ENCODE measurements at places on chromosomes 12 and 14.

DNA sequence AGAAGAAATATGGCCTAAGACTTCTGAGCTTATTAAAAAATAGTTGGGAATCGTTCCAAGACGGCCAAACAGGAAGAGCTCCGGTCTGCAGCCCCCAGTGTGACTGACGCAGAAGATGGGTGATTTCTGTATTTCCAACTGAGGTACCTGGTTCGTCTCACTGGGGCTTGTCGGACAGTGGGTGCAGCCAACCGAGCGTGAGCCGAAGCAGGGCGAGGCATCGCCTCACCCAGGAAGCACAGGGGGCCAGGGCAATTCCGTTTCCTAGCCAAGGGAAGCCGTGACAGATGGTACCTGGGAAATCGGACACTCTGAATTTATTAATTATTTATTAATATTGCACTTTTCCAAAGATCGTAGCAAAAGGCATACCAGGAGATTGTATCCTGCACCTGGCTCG lies 857.8 kb downstream of the C12orf50 start:
- DNase-seq = no peak

GRCh38 chr12:131599190-131600159 lies 111.4 kb upstream of the SFSWAP start:
- no peak for DNase-seq

DNA sequence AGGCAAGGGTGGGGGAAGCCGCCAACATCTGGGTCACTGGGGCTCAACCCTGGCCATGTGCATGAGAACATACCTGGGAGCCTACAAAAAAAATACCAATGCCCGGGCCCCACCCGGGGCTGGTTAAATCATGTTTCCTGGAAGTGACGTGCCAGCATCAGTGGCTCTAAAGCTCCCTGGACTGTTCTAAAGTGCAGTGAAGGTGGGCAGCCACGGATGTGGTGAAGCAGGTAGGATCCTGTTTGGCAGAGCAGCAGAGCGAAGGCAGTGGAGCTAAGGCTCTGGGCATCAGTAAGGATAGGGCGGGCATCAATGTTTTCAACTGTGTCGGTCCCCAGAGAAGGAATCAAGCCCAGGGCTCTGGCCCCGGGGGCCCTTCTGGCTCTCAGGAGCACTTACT lies 525 bp upstream of the GPR68 start:
- peak; percentile 71 for DNase-seq

GRCh38 chr12:93127582-93128331 lies 198.7 kb upstream of the EEA1 start:
- no peak for DNase-seq

DNA sequence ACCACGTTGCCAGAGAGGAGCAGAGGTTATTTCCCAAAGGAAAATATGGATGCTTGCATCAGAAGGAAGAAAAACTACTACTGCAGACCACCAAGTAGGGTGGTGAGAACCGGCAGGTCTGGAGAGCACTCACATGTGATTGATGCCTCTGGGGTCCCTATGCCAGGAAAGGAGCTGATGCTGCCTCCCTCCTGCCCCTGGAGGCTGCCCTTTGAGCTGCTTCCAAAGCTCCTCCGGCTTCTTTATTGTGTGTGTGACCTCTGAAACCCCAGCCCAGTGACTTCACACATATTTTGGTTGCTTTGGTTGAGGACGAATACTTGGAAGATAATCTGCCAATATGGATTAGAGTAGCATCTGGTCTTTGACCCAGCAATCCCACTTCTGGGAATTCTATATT lies 133.4 kb downstream of the AACS start:
- DNase-seq = no peak

- DNase-seq = no peak
Measured at GRCh38 chr12:56714431-56714929, 10.6 kb downstream of the NACA start.

- DNase-seq = no peak
Measured at GRCh38 chr12:64916411-64917261, 92.2 kb downstream of the TBC1D30 start.

DNA sequence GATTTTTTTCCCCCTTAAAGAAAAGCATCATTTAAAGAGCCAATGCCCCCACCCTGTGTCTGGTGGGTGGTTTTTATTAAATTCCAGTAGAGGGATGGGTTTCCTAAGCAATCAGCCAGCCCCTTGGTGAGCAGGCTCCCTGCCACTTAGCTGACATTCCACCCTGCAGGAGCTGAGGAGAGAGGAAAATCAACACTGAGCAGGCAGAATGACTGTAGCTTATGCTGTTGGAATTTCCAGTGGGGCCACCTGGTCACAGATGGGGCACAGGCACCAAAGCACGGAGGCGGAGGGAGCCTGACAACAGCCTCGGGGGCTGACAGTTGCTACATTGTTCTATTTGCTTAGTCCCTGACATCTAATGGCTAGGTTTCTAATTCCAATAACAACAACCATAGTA lies 127.7 kb downstream of the TMEM30B start:
- DNase-seq = no peak

- no peak for DNase-seq
Measured at GRCh38 chr14:74616996-74617700, 5.1 kb upstream of the LTBP2 start.

- DNase-seq = no peak
Measured at GRCh38 chr12:114834621-114835020, 150.6 kb upstream of the TBX3 start.

DNA sequence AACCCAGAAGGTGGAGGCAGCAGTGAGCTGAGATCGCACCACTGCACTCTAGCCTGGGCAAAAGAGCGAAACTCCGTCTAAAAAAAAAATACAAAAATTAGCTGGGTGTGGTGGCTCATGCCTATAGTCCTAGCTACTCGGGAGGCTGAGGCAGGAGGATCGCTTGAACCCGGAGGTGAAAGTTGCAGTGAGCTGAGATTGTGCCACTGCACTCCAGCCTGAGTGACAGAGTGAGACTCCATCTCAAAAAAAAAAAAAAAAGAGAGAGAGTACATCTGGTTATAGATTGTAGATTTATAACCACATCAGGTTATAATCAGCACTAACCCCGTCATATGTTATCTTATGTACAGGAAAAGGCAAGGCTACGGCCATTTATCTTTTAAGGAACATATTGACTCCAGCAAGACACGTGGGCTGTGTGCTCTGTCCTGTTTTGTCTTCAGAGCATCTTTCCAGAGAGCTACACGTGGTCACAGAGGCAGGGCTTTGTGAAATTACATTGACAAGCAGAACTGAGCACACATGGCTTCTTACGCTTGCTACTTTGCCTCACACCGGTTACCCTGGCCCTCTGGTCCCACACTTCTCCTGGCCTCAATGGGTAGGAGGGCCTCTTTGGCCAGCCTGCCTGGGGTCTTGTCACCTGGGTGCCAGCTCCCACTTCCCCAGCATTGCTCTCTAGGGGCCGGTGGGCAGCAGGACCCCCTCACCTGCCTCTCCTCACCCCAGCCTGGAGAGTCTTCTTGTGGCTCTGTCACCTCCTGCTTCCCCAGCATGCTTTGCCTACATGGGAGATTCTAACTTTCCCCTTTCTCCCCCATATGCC lies 6.8 kb upstream of the DYNC1H1 start:
- DNase-seq = no peak

GRCh38 chr14:40413136-40413535 lies 980.9 kb upstream of the FBXO33 start:
- no peak for DNase-seq

DNA sequence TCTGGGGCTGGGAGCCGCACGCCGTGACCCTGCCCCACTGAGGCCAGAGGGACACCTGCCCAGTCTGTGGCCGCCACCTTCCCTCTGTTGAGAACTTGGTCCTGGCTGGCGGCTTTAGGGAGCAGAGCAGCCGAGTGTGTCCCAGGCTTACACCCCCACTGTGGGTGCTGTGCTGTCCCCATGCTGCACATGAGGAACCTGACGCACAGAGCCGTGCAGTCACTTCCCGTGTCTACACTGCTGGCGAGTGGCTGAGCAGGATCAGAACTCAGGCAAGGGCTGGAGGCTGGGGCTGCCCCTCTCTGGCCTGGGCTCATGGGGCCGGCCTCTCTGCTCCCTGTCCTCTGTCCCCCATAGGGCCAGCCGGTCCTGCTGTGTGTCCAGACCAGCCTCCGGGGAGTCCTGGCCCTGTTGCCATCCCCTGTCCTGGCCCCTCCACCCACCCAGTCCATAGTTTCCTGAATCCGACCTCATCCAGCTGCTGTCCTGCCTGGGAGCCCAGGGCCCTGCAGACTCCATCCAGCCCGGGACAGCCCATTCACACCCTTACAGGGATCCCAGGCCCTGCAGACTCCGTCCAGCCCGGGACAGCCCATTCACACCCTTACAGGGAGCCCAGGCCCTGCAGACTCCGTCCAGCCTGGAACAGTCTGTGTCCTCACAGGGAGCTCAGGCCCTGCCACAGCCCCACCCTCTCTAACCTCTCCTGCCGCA lies 10.3 kb downstream of the FBRSL1 start:
- no peak for DNase-seq

DNA sequence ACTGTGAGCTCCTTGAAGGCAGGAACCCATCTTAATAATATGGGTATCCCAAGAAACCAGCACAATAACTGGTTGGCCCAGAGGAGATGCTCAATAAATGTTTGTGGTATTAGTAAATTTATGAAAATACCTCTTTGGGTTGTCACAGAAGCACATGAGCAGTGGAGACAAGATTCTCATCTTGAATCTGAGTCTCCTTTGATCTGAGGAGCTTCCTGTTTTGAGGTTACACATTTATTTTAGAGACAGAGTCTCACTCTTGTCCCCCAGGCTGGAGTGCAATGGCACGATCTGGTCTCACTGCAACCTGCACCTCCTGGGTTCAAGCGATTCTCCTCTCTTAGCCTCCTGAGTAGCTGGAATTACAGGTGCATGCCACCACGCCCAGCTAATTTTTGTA lies 247.4 kb downstream of the NRXN3 start:
- no peak for DNase-seq

GRCh38 chr12:102800565-102800964 lies 116.5 kb downstream of the PAH start:
- no peak for DNase-seq

DNA sequence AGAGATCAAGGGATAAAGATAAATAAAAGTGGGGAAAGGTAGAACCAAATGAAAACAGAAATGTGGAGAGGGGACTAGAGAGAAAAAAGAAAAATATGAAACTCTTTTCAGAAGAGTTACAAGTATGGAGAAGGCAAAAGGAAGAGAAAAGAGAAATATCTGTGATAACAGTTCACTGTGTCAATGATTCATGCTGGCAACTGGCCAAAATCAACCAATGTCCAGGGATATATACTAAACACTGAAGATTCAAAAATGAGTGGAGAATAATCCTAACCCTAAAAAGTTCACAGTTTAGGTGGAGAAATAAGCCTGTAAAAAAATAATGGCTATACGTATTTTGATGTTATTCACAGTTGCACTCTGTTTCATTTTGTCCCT lies 372.3 kb upstream of the KITLG start:
- DNase-seq = no peak

DNA sequence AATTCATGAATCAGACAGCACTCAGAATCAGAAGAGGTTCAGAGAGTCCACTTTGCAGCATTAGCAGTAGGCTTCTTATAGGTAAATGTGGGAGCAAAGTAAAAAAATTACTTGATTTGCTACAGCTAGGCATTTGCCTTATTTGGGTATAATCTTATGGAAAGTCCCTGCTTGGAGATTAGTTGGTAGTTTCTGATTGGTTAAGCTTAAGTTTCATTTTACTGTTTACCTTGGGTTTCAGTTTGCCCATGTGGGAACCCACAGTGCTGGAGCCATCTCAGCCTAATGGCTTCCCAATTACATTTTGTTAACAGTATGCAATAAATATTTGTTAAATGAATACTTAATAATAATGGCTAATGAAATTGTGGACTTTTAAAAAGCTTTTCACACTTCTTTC lies 311.0 kb upstream of the FLRT2 start:
- DNase-seq = no peak

GRCh38 chr12:3333583-3333982 lies 157.4 kb upstream of the PRMT8 start:
- DNase-seq = no peak

GRCh38 chr14:67515386-67516079 lies 17.6 kb upstream of the PLEKHH1 start:
- DNase-seq = no peak

GRCh38 chr12:62834971-62835547 lies 99.9 kb downstream of the PPM1H start:
- no peak for DNase-seq

- DNase-seq = no peak
Measured at GRCh38 chr12:127745469-127746212, 521.3 kb upstream of the TMEM132C start.

- no peak for DNase-seq
Measured at GRCh38 chr12:124929649-124930419, 15.4 kb upstream of the UBC start.

GRCh38 chr12:9710584-9711375 lies 22.1 kb downstream of the CLECL1 start:
- DNase-seq = no peak

Measured in effector memory CD4-positive, alpha-beta T cell (primary cell).